ENCODE measurements at places on chromosomes 7 and 10. TPM values are rescaled to one million over a fixed set of nuclear protein-coding genes. Genes with fewer than 3 reads are reported as not detected.

Gene ASZ1
- total RNA-seq, result not detected

Gene TACR2
- total RNA-seq, result 2.6 TPM

Gene CRYGN
- total RNA-seq, result not detected

Gene FGFR2
- 26.5 TPM for total RNA-seq

Gene ALOX5
- 17.7 TPM for total RNA-seq

Gene CPA2
- total RNA-seq, result not detected

Gene PNLIPRP1
- not detected for total RNA-seq

Data from ovary (tissue), 10 donors.